NCI-H187 (cell line): ENCODE measurements at places on chromosomes 12 and 14.

DNA sequence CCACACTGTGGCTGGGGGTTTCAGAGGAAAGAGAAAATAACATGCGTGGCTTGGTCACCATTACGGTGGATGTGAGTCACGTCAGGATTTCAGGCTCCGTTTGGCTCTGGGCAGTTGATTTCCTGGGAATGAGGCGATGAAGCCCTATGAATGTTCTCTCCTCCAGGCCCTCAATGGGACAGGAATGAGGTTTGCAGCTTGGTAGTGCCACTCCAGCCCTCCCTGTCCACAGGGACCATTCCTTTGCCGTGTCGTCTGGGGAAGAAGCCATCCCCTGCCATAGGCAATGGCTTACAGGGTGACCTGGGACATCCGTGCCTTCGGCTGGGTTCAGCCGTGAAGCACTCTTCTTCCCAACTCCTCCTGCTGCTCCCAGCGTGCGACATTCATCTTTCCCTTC, 95.0 kb downstream of the FBXL14 start:
- no peak for DNase-seq

GRCh38 chr14:95072310-95072905, 84.9 kb downstream of the DICER1 start:
- DNase-seq, result no peak

DNA sequence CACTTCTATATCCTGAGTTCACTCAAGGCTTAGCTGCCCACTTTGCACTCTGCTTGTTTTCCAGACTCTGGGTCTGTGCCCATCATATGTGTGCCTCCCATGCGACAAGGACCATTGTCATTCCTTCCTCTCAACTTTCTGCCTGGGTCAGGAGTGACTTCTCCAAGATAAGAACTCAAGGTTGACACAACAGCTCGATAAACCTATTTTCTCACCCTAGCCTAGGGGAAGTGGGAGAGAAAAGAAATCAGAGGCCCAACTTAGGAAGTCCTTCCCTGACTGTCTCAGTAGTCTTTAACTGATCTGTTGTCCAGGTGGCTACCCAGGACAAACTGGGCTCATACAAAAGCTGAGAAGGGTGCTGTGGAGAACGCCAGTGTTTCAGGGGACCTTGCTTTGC, 1.7 kb downstream of the SMUG1 start:
- no peak for DNase-seq

DNA sequence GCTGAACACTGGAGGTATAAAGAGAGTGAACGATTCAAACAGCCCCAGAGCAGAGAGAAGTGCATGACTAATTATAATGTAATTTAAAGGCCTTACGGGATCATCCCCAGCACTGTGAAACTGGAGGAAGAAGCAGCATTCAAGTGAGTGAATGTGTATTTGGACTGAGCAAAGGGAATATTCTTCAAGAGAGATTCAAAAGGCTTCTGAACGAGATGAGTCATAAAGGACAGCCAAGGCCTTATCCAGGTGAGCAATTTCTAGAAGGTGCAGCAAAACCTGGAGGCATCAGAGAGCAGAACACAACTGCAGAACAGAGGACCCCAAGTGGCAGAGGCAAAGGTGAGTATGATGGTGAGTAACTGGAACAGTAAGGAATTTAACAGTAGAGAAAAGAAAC, 127.2 kb downstream of the BCAT1 start:
- DNase-seq, result no peak

GRCh38 chr14:66239589-66239988, 246.6 kb upstream of the CCDC196 start:
- no peak for DNase-seq

DNA sequence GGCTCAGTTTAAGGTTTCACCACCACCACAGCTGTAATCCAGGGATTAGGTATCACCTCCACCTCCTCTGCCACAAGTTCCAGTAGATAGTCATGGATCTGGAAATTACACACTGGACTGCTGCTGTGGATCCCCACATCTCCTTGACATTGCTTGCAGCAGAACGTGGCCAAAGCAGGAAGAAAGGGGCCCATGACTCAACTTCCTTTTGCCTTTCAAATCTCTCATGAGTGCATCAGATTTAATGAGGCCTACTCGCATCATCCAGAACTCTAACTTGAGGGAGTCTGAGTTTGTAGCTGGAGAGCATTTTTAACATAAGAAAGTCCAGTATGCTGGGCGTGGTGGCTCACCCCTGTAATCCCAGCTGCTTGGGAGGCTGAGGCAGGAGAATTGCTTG, 29.2 kb upstream of the TMED10 start:
- no peak for DNase-seq

GRCh38 chr14:65892315-65892714, 479.8 kb downstream of the FUT8 start:
- peak; percentile 40 for DNase-seq

DNA sequence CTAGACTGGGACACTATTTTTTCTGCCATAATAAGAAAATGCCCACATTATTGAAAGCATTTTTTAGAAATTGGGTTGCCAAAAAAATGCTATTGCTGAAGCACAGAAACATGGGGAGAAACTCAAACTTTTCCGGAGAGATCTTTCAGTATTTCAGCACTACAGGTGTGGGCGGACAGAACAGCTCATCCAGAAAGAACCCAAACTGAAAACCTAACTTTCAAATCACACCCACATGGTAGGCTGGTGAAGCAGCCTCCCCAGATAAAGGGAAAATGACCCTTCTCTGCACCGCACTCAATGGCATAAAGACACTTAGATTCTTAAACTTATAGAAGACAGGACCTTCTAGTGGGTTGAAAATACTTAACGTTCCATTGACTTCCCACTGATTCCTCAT, 62.3 kb upstream of the TMPO start:
- no peak for DNase-seq

GRCh38 chr12:33605757-33606156, 166.1 kb upstream of the SYT10 start:
- no peak for DNase-seq

DNA sequence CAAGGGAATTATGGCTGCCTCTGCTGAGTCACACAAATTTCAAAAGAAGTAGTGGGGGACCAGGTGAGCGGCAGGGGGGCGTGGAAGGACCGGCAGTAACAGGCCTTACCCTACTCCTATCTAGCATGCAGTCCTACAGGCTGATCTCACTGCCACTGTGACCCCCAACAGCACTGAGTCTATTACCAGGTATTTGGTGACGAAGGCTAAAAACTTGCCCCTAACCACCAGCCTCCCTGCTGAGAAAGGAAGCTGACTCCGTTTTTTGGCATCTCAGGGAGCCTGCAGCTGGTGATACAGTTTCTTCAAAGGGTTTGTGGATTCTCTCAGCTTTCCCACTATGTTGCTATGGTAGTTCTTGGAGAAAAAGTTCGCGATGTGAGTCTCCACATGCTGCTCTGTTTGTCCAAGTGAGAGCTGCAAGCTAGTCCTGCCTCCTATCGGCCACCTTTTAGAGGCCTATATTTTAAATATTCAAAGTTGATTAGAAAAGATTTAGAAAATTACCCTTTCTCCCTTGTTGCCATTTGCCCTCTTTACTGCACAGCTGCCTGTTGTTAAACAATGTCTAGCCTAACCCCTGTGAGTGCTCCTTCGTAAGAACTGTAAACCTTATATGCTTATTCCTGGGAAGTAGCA, 57.1 kb upstream of the SLCO1B1 start:
- DNase-seq, result no peak

- no peak for DNase-seq
Measured at GRCh38 chr14:21279783-21280182, at the start of gene RPGRIP1. RPGRIP1 (plus strand) TSS chr14:21280083; CDS start chr14:21287977, 7,894 bp downstream.

- DNase-seq, result no peak
Measured at GRCh38 chr12:7114008-7114407, 5.0 kb upstream of the C1RL start.

- no peak for DNase-seq
Measured at GRCh38 chr12:6346942-6347341, 5.1 kb upstream of the TNFRSF1A start.

DNA sequence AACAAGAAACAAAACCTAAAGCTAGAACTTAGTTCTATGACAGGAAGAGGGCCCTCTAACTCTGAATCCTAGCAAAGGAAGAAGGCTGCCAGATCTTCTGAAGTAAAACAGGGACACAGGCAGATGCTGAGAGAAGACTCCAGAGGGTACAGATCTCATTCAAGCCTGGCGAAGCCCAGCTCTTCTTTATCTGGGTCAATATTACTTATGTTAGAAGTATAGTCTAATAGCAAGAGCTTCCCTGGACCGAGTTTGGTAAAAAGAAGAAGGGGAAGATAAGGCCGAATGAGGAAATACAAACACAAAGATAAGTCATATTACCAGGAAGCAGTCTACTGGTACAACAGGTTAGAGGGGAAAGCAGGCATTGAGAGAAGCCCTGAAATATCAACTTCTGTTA, 79.9 kb upstream of the CCDC91 start:
- no peak for DNase-seq

DNA sequence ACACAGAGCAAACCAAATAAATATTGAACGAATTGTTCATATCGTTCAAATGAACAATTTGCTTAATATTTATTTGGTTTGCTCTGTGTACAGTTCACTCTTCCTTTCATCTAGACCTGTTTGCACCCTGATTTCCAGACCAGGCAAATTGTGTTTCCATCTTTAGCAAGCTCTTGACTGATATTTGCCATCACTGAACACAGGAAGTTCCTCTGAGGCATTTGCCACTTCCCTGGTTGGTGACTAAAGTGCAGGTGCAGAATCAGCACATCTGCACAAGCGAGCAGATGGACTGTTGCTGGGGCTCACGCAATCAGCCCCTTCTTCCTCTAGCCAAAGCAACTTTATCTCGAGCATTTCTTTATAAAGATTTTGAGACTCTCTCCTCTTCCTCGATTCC, 112.9 kb downstream of the DAAM1 start:
- no peak for DNase-seq

DNA sequence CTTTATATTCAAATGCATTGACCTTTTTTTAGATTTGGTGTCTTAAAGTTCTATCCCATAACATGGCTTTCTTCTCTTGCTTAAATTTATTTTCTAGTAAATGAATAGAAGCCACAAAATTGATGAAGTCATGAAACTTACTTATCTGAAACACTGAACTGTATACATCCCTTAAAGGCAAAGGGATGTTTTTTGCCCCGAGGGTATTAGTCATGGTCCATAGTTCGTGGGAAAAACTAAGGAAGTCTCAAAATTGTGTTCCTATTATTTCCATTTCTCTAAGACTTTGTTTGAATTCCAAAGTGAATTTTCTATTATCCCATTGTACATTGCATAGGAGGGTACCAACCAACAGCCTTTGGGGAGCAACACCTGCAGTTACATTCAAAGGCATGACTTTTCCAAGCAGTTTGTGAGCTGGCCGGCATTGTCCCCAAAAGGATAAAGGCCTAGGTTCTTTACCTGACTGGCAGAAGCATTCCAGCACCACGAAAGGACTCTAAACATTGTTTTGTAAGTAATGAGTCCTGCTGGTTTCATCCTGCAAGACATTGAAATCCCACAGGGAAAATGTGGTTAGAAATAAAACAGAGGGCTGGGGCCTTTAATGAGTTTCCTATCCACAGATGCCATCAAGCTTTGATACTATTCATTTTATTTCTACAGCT, 473.5 kb downstream of the PRKD1 start:
- DNase-seq, result no peak

DNA sequence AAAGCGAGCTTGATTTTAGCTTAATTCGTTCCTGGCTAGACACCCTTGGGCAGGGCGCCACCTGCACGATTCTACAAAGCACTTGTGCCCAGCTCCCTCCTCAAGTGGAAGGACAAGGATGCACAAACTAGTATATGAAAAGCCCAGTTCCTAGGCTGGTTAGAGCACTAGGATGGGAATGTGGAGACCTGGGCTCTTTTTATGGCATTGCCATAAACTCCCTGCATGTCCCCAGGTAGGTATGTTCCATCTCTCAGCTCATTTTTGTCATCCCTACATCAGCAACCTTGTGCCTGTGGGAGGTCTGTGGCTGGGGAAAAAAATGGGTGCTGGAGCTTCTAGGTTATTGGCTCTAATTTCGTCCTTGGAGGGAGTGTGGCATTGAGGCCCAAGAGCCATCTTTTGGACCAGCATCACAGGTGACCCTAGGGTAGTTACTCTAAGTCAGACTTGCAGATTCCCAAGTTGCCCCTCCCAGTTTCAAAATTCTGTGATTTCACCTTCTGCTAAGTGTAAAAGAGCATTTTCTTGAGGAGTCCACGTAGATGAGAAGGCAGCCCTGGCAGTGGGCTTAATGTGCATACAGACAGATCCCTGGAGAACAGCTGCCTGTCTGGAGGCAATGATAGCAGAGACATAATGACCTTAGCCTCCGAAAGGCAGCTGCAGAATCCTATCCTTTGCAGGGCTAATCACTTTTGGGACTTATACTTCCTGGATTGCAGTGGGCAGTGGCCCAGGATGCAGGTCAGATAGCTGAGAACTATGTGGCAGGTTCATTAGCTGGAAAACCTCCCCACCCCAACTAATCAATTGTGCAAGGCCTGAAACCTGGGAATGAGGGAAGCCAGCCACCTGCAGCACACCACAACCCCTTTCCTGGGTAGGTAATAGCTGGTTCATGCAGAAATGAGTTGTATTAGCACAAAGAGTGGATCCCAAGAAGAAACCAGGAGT, 47.6 kb upstream of the BDKRB2 start:
- no peak for DNase-seq

GRCh38 chr12:75439048-75439447, 41.5 kb upstream of the GLIPR1 start:
- DNase-seq, result no peak

GRCh38 chr12:21301-22189, 45.0 kb upstream of the IQSEC3 start:
- no peak for DNase-seq

- DNase-seq, result no peak
Measured at GRCh38 chr14:105891221-105891602, 364.8 kb downstream of the TMEM121 start.

GRCh38 chr14:67986131-67986841, 166.7 kb downstream of the RAD51B start:
- DNase-seq, result no peak

DNA sequence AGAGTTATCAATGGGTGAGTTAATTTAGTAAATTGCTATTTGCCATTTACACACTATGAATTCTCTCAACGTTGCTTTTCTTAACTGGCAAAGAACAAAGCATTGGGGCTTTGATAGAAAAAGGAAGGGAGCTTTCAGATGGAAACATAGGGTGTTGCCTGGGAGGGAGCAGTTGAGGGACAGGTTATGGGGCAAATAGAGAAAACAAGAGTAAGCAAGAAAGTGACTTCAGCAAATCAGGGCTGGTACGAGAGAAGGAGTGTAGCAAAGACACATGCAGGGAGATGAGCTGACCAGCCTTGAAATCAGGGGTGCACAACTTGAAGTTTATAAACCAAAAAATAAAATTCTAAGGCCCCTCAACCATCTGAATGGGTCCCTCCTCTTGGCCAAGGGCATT, 15.7 kb downstream of the ESR2 start:
- no peak for DNase-seq

GRCh38 chr12:128600886-128601285, 222.9 kb downstream of the SLC15A4 start:
- no peak for DNase-seq
